ENCODE measurements at places on chromosomes 6 and 20. TPM values are rescaled to one million over a fixed set of nuclear protein-coding genes. Genes with fewer than 3 reads are reported as not detected.

ENPP1 gene
- total RNA-seq = 12.8 TPM

DEF6 gene
- total RNA-seq = 0.81 TPM

CPNE5 gene
- total RNA-seq = 0.12 TPM

MBOAT1 gene
- total RNA-seq = 28.7 TPM

KCNK16 gene
- not detected for total RNA-seq

ANGPT4 gene
- total RNA-seq = under 0.01 TPM

C6orf15 gene
- total RNA-seq = not detected

CLPSL1 gene
- not detected for total RNA-seq

Measured in hair follicle dermal papilla cell (primary cell).